Aorta (tissue), 5 donors: ENCODE measurements at places on chromosomes 7 and 10. TPM values are rescaled to one million over a fixed set of nuclear protein-coding genes. Genes with fewer than 3 reads are reported as not detected.

DNA sequence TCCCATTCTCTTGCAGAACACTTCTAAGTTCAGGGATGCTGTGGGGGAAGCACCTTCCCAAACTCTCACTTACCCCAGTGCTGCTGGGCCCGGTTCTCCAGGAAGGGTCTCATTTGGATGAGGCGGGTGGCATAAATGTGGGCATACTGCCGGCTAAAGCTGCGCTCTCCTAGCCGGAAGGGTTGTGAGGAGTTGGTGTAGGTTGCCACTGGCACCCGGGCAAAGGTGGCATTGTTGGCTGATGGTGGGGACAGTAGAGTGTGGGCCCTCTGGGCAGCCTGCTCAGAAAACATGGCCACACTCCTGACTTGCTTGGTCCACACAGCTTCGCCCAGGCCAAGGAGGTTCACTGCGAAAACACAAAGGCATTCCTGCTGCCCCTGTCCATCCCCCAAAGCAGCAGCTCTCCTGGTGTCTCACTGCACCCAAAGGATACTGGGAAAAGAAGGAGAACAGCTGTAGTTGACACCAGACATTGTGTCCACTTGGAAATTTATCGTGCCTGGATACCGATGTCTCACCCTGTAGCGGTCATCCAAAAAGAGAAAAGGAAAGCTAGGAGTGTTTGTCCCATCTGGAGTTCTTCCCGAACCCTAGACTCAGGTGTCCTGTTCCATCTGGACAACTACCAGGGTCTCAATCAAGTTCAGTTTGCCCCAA lies 1.5 kb downstream of the POLD2 start:
- DNase-seq = no peak

- DNase-seq = no peak
These were observed 3.1 kb downstream of the HPS6 start for GRCh38 chr10:102068216-102068615.

GRCh38 chr10:46527241-46527811 lies 29.1 kb downstream of the GPRIN2 start:
- DNase-seq = peak; percentile 75

- DNase-seq = no peak
These were observed 212.9 kb downstream of the TCF7L2 start for GRCh38 chr10:113162960-113163359.

DNA sequence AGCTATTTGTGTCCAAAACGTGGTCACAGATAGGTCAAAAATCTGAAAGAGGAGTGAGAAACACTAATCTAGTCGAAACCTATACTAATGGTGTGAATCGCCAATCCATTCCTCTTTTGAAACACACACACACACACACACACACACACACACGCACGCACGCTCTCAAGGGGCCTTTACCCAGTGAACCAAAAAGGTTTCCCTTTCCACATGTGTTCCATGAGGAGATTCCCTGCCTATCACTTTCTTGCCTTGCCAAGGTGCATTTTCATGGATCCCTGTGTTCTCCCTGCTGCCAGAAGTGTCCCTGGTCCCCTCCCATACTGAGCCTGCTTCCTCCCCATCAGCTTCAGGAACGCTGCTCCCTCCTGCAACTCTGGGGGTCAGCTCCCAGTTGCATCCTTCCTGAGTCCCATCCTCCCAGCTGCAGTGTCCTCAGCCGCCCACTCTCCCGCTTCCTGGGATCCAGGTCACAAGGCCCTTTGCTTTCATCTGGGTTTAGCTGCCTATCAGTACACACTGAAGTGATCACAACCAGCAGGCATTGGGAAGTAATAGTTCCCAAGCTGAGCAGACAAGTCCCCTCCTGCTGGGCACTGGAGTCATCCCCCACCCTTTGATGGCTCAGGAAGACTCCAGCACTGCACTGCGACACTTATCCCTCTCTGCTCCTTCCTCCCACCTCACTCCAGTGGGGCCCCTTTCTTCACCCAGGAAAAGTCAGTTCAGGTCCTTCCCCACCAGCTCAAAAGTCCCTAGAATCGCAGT lies 49.2 kb upstream of the KCNMA1 start:
- DNase-seq = no peak

DNA sequence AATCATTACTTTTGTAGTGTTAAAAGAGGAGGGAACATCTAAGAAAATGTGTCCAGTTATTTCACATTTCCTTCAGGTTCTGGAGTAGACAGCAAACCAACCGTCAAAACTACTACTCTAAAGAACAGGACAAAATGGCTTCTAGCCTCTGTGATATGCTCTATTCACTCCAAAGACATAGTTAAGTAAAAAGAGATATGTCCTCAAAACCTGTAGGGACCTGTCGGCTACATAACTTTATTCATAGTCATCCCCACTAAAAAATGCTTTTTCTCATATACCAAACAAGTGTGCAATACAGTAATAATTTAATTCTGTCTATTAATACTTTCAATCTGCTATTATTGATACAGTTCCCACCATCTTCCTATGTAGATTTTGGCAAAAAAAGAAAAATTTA lies 642.8 kb upstream of the LRRTM3 start:
- no peak for DNase-seq

GRCh38 chr7:1020849-1021251 lies 23.5 kb upstream of the GPR146 start:
- DNase-seq = peak; percentile 40

DNA sequence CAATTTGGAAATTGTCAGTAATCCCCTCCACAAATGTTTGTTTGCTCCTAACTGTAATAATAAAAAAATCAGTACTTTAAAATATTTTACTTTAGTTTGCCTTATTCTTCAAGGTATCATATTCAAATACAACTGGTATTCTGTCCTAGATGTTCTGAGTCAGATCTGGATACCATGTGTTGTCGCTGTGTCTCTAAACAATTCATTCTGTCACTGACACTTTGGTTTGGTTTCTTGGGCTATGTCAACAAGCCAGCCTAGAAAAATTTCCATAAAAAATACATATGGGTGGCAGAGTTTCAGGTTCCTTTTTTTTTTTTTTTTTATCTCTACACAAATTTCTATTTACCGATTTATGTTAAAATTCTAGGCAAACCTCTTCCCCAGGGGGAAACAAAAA lies 33.2 kb upstream of the SEMA3D start:
- no peak for DNase-seq

- DNase-seq = no peak
These were observed 115.5 kb downstream of the ZNF736 start for GRCh38 chr7:64429232-64429631.

GRCh38 chr7:143492799-143493739 lies 15.4 kb downstream of the TAS2R41 start:
- DNase-seq = no peak

CPA5 gene
- total RNA-seq = not detected

DNA sequence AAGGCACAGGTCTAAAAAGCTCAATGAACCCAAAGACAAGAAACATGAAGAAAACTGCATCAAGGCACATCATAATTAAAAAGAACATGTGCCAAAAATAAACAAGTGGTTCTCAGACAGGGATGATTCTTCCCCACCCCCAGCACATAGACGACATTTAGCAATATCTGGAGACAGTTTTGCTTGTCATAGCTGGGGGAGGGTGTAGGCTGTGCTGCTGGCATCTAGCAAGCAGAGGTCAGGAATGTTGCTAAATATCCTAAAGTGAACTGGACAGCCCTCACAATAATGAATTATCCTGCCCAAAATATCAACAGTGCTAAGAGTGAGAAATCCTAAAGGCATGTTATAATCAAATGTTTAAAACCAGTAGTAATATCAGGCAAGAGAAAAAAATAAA lies 122.6 kb downstream of the MICU1 start:
- DNase-seq = no peak

DNA sequence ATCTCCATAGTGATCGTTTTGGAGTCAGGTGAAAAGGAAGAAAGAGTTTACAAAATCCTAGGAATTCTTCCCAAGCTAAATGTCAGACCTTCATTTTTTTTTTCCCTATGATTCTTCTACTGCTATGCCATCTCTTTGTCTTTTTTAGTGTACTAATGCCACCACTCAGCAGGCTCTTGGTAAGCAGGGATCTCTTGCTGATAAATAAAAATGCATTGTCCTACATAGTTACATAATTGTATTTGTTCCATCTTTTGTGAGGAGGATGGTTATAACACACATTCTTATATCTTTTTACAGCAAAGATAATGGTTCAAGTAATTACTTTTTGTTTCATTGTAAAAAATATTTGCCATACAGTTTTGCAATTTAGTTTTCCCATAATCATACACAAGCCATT lies 36.8 kb upstream of the AFAP1L2 start:
- DNase-seq = no peak

- DNase-seq = no peak
These were observed 8.6 kb upstream of the MNX1 start for GRCh38 chr7:157018997-157019608.

- no peak for DNase-seq
These were observed 107.0 kb upstream of the INSIG1 start for GRCh38 chr7:155190688-155191087.

- no peak for DNase-seq
These were observed 7.2 kb upstream of the SPAM1 start for GRCh38 chr7:123917878-123918277.

TEX47 gene
- not detected for total RNA-seq

WEE2 gene
- total RNA-seq = 0.12 TPM

CCDC7 gene
- total RNA-seq = 47.2 TPM

- DNase-seq = no peak
These were observed 215.5 kb downstream of the LRRTM3 start for GRCh38 chr10:67141300-67141699.

TMEM130 gene
- 20.8 TPM for total RNA-seq

DNA sequence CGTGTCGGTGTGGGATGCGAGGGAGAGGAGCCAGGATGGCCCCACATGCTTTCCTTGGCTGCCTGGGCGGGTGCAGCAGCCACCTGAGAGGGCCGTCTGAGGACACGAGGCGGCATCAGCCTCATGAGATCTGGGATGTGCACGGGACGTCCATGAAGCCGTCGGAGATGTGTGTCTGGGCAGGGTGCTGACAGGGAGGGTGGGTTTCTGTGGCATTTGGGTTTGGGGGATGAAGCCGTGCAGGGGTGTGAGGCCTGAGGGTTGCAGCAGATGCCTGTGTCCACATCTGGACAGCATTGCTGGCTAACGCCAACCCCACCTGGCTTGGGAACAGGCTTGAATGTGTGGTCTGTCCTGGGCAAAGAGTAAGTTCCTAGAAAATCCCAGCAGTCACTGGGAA lies 179.5 kb downstream of the DNAJB6 start:
- peak; percentile 59 for DNase-seq

DNA sequence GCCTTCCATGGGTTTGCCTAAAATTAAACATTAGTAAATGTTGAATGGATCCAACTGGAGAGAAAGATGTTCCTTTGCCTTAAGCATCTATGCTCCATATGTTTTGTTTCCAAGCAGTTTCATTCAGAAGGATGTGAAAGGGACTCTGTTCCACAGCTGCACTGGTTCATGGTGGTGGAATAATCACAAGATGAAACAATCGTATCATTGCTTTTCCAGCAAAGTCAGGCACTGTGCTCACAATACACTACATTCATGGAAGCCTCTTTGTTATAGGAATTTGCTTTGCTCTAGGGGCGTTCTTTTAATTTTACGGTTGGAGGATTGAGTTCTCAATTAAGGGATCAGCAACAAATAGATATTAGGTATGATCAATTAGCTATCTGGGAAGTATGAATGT lies 33.8 kb downstream of the RAMP3 start:
- DNase-seq = no peak
